ENCODE measurements at places on chromosomes 1 and 21. TPM values are rescaled to one million over a fixed set of nuclear protein-coding genes. Genes with fewer than 3 reads are reported as not detected.

DNA sequence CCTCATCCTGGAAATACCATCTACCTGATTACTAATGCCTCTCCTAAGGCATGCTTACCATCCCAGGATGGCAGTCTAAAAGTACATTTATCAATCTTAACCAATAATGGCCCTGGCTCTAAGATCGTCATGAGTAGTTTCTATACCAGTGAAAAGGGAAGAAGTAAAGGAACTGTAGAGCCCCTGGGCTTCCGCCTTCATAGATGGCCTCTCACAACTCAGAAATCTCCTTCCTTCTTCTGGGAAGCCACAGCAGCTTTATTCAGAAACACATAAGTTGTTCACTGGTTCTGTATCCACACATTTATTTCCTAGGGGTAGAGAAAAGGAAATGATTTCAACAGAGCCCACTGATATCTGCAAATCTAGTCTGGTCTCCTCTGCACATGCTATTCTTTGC lies 41.0 kb upstream of the CD5L start:
- DNase-seq: no peak

TMEM63A gene
- 6.3 TPM for total RNA-seq

GRCh38 chr1:2347409-2347785 lies 44.0 kb downstream of the MORN1 start:
- DNase-seq: no peak

DNA sequence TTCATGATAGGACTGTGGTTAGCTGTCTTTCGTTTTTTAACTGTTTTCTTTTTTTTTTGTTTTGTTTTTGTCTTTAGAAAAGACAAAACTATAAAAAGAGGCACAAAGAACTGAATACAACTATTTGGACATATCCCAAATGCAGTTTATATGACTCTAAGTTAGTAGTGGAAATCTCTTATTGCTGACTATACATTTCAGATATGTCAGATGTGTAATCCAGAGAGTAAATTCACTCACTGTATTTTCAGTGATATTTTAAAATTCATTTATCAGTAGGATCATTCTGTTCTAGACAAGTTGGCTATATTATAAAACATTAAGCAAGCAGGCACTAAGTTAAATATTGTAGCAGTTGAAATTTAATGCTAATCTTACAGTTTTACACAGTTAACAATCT lies 5.7 kb downstream of the RAP1A start:
- DNase-seq: no peak

MYBPH gene
- total RNA-seq: 7.4 TPM

PLA2G2C gene
- not detected for total RNA-seq

DNA sequence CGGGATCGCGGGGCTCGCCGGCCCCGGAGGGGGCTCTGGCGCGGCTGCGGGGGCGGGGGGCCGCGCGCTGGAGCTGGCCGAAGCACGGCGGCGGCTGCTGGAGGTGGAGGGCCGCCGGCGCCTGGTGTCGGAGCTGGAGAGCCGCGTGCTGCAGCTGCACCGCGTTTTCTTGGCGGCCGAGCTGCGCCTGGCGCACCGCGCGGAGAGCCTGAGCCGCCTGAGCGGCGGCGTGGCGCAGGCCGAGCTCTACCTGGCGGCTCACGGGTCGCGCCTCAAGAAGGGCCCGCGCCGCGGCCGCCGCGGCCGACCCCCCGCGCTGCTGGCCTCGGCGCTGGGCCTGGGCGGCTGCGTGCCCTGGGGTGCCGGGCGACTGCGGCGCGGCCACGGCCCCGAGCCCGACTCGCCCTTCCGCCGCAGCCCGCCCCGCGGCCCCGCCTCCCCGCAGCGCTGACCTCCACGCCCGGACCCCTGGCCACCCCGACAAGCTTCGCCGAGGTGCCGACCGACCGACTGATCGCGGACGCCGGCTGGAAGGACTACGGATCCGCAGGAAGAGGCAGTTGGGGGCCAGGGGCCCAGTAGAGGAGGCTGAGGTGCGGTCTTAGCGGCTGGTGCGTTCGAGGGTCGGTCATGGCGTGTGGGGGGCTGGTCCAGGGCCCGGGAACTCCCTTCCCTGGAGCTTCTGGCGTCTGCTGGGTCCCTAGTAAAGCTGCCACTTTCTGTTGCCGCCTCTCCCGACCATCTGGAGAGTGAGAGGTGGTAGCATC lies 711 bp downstream of the TRNP1 start:
- no peak for DNase-seq

- DNase-seq: no peak
Observed at GRCh38 chr1:209319057-209319432, 264.5 kb upstream of the CAMK1G start.

GRCh38 chr1:81149649-81150325 lies 650.9 kb upstream of the ADGRL2 start:
- DNase-seq: no peak

DNA sequence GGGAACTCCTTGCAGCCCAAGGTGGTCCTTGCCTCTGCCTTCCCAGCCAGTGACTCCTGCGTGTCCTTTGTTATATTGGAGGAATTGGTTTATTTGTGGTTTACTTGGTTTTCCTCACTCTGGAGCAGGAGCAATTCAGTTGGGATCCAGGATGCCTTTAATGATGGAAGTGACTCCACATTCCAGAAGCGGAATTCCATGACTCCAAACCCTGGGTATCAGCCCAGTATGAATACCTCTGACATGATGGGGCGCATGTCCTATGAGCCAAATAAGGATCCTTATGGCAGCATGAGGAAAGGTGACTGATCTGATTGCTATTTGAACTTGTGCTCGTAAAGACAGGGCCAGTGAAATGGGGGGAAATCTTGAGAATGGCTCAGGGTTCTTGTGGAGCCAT lies 15.1 kb upstream of the PIGV start:
- DNase-seq: no peak

GRCh38 chr21:32888971-32889370 lies 117.4 kb upstream of the PAXBP1 start:
- no peak for DNase-seq

GRCh38 chr21:36692835-36693488 lies 6.0 kb upstream of the SIM2 start:
- no peak for DNase-seq

DNA sequence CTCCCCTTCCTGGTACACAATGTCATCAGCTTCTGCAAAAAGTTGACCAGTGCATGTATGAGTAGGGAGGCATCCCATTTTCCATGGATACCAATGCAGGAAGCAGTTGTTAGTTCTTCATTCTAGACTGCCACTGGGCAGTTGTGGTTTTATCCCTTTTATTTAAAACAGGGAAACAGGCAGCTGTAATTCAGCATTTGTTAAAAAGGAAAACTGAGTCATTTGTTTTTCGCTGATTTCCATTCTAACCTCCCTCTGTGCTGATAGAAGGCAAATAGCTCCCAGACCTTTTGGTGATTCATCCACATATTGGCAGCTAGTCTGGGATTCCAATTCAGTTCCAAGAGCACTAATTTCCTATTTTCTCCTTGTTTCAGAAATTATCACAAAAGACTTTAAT lies 21.1 kb upstream of the ABCA4 start:
- DNase-seq: no peak

- DNase-seq: no peak
Observed at GRCh38 chr1:66679140-66679539, 73.1 kb upstream of the DYNLT5 start.

DNA sequence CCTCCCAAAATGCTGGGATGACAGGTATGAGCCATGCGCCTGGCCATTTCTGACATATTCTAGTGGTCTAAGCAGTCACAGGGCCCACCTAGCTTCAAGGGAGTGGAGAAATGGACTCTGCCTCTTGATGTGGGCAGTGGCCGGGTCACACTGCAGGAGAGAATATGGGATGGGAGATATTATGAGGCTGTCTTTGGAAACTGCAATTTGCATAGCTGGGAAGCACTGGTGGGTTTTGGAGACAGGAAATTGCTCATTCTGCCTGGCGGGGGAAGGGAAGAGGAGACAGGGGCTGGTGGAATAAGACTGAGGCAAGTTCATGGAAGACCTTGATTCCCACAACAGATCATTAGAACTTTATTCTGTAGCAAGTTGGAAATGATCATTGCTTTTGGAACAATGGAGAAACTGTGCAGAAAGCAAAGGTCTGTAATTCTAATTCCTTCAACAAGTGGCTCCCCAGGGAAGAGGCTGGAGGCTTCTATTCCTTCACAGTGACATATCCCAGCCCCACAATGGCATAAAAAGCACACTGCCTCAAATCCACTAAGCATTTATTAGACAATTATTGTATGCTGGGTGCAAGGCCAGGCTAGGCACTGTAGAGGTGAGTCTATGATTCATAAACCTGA lies 10.5 kb downstream of the NCMAP start:
- DNase-seq: no peak

OPRD1 gene
- 0.24 TPM for total RNA-seq

CYP4A11 gene
- total RNA-seq: not detected

GRCh38 chr1:218388591-218388990 lies 43.5 kb downstream of the TGFB2 start:
- DNase-seq: no peak

DNA sequence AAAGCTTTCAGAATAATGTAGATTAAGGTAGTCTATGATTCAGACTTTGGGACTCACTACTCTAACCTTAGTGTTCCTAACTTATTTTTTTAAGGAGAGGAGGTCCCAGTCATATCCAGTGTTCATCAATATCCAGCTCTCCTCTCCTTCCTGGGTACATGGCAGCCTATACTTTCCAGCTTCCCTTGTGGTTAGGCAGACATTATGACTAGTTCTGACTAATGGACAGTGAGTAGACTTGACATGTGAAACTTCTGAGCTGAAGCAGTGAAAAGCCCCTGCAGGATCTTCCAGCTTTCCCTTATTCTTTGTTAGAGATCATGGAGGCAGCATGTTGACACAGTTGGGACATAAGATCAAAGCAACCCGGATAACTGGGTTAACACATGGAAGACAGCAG lies 144.2 kb downstream of the PTPRU start:
- DNase-seq: no peak

GPX7 gene
- total RNA-seq: 1.7 TPM

CFHR4 gene
- total RNA-seq: not detected

DNA sequence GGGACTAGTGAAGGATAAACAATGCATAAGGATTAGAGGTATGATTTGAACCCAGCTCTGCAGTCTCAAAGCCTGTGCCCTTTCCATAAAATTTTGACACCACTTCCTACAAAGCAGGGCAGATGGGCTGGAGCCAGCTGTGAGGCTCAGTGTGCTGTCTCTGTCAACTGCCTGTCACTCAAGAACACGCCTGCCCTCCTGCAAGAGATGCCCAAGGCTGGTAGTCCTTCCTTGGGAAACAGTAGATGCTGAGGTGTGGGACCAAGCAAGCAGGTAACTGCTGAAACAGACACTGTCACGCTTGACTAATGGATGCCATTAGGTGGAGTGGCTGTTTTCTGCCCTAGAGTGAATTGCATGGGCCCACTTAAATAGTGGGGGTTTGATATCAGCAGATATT lies 402.0 kb downstream of the PTPRU start:
- DNase-seq: no peak

DNA sequence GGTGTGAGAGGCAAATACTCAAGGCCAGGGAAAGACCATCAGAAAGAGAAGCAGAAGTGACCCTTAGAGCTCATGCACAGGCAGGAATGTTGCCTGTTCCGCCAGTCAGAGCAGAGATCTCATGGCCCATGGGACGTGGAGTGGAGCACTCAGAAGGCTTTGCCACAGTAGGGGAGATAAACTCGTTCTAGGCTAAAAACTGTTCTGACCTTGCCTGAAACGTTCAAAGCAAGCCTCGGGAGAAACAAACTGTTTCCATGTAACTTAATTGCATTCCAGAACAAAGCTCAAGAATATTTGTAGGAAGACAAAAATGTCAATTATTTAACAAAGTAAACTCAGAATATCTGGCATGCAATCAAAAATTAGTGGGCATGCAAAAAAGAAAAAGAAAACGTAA lies 20.7 kb upstream of the SLC19A1 start:
- no peak for DNase-seq

DNA sequence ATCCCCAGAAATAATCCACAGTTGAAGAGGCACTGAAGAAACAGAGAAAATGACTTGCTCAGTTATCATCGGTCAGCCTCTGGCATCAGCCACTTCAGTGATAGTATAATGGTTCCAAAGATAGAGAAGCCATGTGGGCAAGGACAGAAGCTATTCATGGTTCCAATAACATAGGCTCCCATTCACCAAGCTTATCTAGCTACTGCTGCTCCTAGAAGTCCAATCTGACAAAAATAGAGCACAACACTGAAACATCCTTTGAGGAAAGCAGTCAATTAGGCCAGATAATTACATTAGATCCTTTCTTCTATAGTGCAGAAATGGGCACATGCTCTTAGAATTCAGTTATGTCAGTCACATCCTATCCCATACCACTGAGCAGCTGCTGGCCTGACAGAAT lies 33.5 kb upstream of the CRB1 start:
- no peak for DNase-seq

ZNF648 gene
- not detected for total RNA-seq

GRCh38 chr1:31745096-31745945 lies 18.8 kb downstream of the ADGRB2 start:
- no peak for DNase-seq

DNA sequence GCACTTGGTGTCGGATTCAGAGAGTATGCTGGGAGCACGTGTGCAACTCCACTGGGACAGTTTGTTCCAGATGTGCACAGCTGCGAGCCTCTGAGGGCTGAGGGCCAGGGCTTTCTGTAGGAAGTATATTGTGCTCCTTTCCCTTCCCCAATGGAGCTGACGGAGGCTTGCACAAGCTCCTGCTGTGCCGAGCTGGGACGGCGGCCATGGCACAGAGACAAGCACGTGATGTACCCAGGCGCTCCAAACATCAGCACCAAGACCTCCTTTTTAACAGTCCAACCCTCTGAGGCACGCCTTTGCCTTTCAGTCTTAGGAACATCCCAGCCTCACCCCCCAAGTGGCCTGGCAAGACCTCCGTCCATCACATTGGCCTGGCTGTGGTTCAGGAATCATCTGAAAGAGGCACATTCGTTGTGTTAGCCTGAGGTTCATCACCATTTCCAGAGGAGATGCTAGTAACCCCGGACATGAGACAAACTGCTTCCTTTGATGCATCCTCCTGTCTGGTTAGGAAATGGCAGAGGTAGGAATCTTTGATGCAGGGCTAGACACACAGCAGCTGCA lies 339.2 kb upstream of the KAZN start:
- DNase-seq: peak; percentile 86

Data from gastrocnemius medialis (tissue), 4 donors.